ENCODE measurements at places on chromosomes 7 and 10.

GRCh38 chr7:158414002-158414401 is 173.6 kb downstream of the PTPRN2 start:
- DNase-seq: no peak

GRCh38 chr10:23448802-23449570 is 10.1 kb downstream of the OTUD1 start:
- no peak for DNase-seq

GRCh38 chr7:108093341-108093740 is 36.8 kb downstream of the LAMB4 start:
- no peak for DNase-seq

DNA sequence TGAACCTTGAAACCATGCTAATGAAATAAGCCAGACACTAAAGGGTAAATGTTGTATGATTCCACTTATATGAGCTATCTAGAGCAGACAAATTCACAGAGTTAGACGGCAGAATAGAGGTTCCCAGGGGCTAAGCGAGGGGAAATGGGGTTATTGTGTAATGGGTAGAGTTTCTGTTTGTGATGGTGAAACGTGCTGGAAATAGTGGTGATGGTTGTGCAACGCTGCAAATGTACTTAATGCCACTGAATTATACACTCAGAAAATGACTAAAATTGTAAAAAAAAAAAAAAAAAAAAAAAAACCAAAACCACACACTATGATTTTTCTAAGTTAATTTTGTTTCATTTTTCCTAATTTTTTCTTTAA is 30.0 kb downstream of the SFXN4 start:
- no peak for DNase-seq

- DNase-seq: no peak
Observed at GRCh38 chr7:14950013-14950412, 47.5 kb upstream of the DGKB start.

DNA sequence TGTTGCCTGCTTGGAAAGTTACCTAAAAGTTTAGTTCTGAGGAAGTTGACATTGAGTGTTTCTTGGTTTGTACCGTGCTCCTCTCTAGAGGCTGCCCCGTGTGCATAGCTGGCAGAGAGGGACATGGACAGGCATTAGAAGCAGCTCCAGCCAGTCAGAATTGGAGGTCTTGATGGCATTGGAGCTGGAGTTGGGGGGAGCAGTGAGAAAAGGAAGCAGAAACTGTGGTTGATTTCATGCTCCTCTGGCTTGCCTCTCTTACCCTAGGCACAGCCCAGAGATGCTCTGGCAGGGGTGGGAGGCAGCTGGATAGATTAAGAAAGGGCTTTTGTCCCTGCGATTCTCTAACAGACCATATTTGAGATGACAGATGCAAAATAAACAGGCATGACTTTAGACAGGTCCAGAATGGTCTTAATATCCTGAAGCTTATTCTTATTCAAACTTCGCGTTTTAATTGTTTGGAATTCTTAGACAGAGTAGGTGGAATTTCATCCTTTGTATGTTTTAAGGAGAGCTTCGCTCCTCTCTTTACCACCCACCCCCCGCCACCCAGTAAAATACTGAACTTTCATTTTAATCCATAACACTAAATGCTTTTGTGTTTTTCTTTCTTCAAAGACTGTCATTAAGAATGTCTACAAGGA is 73.5 kb upstream of the GLCCI1 start:
- no peak for DNase-seq

- no peak for DNase-seq
Observed at GRCh38 chr10:42367532-42368230, 270.7 kb downstream of the ZNF33B start.
